Stimulated activated naive CD8-positive, alpha-beta T cell treated with anti-CD3 and anti-CD28 coated beads, Interleukin-15, amount 100 ng/mL, for 72 hours (primary cell): ENCODE measurements at places on chromosomes 11 and 22.

GRCh38 chr22:45718391-45718790, 46.8 kb downstream of the ATXN10 start:
- DNase-seq: no peak

GRCh38 chr11:60457576-60457975, 1.9 kb downstream of the MS4A1 start:
- DNase-seq: no peak

DNA sequence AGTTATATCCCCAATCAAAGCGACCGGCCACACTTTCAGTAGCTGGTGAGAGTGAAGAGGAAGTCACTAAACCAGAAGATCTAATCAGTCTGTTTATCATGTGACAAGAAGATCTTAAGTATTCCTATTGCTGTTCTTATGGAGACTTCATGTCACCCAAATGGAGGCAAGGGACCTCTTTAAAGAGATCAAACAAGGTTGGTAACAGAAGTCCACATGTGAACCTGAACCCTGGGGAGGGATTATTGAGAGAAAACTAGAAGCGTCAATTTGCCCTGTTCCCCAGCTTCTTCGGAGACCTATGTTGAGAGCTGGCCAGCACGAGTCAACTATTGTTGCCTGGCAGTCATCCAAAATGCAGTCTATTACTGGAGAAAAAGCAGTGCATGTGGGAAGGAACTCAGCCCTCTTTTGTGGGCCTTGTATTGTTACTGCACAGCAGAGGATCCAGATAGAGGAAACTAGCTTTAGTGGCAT, 76.9 kb upstream of the CTSC start:
- no peak for DNase-seq

- DNase-seq: no peak
Observed at GRCh38 chr11:29781268-29781667, 235.6 kb downstream of the KCNA4 start.

DNA sequence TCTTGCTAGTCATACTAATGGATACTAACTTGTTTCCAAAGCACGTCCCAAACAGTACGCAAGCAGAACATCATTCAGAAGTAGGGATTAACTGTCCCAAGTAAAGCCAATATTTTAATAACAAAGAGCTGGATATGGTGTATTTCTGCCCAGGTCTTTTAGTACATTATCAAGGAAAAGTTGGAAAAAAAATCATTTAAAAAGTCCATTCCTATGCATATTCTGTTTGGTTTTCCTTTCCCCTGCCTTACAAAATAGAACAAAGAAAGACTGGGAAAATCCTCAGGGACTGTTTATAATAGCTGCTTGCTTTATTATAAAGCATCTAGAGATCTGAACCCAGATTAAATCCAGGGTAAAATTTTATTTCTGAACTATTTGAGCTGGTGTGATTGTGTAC, 83.9 kb downstream of the UVRAG start:
- no peak for DNase-seq
